Neural crest cell (in vitro differentiated cells): ENCODE measurements at places on chromosomes 12 and 14. TPM values are rescaled to one million over a fixed set of nuclear protein-coding genes. Genes with fewer than 3 reads are reported as not detected.

GRCh38 chr12:130620281-130620680 is 95.8 kb downstream of the RIMBP2 start:
- DNase-seq = no peak

DNA sequence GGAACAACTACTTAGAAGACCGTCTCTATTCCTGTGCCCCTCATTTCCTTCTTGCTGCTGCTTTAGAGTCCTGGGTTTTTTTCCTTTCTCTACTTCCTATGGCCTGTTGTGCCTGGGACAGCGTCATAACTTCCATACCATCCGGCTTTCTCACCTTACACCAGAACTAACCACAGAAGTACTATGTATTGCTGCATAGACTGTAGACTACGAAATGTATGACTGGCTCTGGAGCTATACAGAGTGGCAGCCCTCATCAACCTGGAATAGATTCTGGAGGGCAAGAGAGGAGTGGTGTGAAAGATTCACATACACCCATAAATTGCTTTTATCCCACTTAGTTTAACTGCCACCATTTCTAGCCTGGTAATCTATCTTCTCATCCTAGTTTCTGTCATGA is 16.9 kb upstream of the SRP54 start:
- DNase-seq = no peak

The LTBP2 gene
- total RNA-seq = 0.93 and 1.3 TPM in 2 replicates

DNA sequence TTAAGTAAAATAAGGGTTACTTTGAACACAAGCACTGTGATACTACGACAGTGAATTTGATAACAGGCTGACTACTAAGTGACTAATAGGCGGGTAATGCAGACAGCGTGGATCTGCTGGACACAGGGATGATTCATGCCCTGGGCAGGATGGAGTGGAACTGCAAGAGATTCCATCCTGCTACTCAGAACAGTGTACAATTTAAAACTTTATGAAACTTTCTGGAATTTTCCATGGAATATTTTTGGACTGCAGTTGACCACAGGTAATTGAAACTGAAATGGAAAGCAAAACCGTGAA is 46.0 kb downstream of the YEATS4 start:
- DNase-seq = no peak

- DNase-seq = no peak
Observed at GRCh38 chr12:1949771-1950470, 31.5 kb upstream of the CACNA2D4 start.

DNA sequence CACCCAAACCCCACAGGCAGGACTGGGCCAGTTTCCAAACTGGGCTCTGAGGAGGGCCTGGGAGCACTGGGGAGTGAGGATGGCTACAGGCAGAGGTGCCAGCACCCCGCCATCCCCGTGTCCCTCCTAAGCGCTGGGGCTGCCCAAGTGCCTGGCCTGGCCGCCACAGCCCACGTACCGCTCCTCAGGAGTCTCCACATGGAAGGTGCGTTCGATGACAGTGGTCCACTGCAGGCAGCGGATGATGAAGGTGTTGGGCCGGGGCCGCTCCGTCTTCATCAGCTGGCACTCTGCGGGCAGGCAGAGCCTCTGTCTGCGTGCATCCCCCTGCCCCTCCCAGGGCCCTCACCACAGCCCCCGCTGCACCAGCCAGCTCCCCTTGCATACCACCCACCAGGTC is 19.1 kb downstream of the AKT1 start:
- no peak for DNase-seq

- DNase-seq = no peak
Observed at GRCh38 chr14:49939884-49940510, 47.1 kb downstream of the ARF6 start.

- DNase-seq = peak; percentile 7
Observed at GRCh38 chr12:76820888-76821482, 57.1 kb downstream of the ZDHHC17 start.

The ACSM4 gene
- not detected in 2 replicates for total RNA-seq

GRCh38 chr12:110382683-110383082 is 20.8 kb downstream of the ANAPC7 start:
- no peak for DNase-seq

- DNase-seq = no peak
Observed at GRCh38 chr14:44352201-44352600, 154.9 kb downstream of the FSCB start.

The NRL gene
- total RNA-seq = 1.2 and 2.3 TPM in 2 replicates

DNA sequence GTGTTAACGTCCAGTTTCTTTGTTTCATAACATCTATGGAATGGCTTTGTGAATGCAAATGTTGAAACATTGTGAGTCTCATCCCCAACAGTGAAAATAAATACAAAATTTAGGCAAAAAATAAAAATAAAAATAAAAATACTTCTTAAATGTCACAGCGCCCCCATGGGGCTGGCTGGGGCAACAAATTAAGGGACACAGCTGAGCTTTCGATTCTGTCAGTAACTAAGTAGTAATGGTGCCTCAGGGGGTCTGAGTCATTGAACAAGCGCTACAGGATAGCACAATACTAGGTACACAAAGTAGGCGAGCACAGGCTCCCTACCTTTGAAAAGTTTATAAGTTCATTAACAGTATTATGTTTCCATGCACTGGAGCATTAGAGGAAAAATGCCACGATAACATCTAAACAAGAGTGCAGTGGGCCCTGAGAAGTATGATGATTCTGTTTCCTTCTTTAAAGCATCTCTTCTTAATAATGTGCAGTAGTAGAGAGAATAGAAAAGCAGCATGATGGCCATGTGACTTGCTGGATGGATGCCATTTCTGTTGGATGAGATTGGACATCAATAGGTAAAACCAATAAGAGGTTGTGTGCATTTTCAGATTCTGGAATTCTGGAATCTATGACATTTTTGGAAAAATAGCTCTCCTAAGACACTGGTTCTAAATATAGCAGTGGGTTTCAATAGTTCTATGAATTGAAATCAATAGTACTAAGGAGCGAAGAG is 667.2 kb downstream of the DIO2 start:
- no peak for DNase-seq

The BATF gene
- total RNA-seq = not detected in 2 replicates
